ENCODE measurements at places on chromosomes 12 and 14.

- no peak for DNase-seq
These were observed 8.6 kb upstream of the NID2 start for GRCh38 chr14:52077256-52077979.

GRCh38 chr12:13258717-13259119 lies 62.2 kb downstream of the EMP1 start:
- DNase-seq: no peak

- DNase-seq: no peak
These were observed 35.0 kb upstream of the DICER1 start for GRCh38 chr14:95192311-95192710.

- DNase-seq: no peak
These were observed 273.9 kb downstream of the ZFP36L1 start for GRCh38 chr14:68518761-68519670.

- no peak for DNase-seq
These were observed 43.6 kb downstream of the IRF2BPL start for GRCh38 chr14:76984787-76985375.

- DNase-seq: no peak
These were observed 74.7 kb downstream of the ITPK1 start for GRCh38 chr14:93040982-93041381.

- no peak for DNase-seq
These were observed 114.6 kb downstream of the TMEM132C start for GRCh38 chr12:128381541-128381940.

DNA sequence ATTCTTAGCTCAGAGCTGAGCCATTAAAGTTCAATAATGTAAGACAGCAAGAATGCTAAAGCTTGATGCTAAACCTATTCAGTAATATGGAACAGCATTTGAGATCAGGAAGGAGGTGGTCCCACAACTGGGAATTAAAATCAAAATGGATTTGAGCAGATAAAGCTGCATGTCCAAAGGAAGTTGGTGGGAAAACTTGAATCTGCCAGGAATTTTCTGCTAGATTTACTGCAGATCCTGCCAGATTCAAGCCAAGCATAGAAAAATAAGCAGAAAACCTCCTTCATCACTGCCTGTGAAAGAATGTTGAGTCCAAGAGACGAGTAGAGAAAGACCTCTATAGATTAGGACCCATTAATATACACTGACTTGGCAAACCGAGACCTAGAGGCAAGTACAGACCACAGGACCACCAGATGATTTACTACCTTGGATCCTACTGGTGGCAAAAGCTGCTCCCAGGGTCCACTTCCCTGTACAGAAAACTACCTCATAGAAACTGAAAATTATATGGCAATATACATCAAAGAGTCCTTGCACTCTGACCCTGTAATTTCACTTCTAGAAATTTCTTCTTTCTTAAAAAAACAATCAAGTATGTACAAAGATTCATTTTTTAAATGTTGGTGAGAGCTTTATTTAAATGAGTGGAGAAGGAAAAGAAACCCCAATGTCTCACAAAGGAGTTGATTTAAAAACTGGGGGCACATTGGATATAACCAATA lies 263.2 kb downstream of the DAD1 start:
- no peak for DNase-seq

- no peak for DNase-seq
These were observed 80.2 kb upstream of the GPHB5 start for GRCh38 chr14:63398952-63399351.

All from CMK (cell line).